Activated T-cell treated with anti-CD3 and anti-CD28 coated beads for 48 hours (primary cell): ENCODE measurements at places on chromosomes 2 and 18.

DNA sequence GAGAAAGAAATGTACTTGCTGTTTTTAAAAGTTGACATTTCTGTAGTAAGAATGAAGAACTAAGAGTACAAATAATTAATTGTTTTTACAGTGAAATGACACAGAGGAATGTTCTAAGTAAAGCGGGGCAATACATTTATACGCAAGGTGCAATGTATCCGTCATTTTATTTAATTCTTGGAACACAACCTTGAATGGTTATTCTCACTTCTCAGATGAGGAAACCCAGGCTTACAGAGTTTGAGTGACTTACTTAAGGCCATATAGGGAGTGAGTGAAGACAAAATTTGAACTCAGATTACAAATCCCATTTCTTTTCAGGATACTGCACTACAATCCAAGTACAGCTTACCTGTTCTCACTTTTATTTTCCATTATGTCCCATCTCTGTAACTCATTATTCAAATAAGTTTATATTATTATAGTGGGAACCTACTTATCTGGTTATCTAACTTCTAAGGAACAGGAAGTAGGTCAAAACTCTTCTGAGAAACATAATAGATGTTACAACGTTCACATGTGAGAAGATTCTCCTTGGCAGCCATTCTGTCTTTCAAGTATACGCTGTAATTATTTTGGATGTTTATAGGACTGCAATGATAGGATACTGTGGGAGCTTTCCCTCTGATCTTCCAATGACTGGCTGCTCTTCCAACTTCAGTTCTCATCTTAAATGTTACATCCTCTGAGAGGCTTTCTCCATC, 12.3 kb upstream of the STK17B start:
- DNase-seq, result no peak

- DNase-seq, result no peak
Measured at GRCh38 chr2:52810460-52810859, 957.1 kb upstream of the CHAC2 start.

DNA sequence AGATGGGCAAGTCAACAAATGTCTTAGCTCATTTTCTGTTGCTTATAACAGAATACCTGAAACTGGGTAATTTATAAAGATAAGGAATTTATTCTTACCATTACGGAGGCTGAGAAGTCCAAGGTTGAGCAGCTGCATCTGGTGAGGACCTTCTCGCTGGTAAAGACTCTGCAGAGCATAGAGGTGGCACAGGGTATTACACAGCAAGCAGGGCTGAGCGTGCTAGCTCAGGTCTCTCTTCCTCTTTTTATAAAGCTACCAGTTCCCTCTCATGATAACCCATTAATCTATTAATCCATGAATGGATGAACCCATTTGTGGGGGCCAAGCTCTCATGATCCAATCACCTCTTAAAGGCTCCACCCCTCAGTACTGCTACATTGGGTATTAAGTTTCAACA, 109.1 kb downstream of the CDK15 start:
- no peak for DNase-seq

DNA sequence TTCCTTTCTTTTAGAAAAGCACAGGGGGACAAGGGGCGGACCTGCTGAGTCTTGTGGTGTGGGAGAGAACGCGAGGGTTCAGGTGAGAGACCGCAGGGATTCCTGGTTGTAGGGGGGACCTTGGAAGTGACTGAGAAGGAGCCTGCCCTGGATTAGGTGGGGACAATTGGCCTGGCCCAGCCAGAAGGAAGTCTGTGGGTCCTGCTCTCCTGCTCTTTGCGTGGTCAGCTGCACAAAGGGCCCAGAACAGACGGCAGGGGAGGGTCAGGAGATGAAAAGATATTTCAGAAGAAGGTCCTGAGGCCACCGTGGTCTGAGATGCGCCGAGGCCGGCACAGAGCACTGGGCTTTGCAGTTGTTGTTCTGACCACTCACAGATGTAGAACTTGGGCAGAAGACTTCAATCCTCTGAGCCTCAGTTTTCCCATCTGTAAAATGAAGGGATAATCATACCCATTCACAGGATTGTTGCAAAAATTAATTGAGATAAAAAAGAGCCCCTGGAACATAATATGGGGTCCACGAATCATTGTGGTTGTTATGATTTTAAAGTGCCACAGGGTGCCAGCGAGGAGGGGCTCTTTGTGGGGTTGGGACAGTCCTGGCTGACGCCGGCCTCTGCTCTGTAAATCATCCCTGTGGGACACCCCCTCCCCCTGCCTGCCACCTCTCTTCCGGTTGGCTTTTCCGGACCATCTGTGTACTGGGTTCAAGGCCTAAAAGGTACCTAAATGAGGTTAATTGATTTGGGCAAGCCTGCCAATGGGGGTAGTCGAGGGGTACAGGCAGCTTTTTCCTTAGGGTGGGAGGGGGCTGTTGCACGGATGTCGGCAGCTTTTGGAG, 1.8 kb downstream of the LPIN1 start:
- DNase-seq, result no peak

- DNase-seq, result no peak
Measured at GRCh38 chr2:240812721-240813120, 7.3 kb downstream of the KIF1A start.

- no peak for DNase-seq
Measured at GRCh38 chr2:44707945-44708660, 233.4 kb upstream of the SIX3 start.

DNA sequence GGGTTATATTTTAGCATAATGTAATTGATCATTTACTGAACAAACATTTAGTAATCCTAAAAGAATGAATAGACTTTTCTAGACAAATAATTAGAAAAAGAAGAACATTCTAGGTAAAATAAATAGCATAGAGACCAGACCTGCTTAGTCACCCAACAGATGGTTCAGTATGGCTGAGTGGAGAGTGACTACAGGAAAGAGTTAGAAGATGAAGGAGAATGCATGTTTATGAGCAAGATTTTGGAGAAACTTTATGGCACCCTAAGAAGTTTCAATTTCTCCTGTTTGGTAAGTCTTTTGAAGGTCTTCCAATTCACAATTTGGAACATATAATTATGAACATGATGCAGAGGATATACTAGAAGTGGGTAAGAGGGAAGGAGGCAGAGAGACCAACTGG, 32.9 kb downstream of the FAP start:
- DNase-seq, result no peak

GRCh38 chr18:70931942-70932814, 643.3 kb downstream of the SOCS6 start:
- no peak for DNase-seq
